ENCODE measurements at places on chromosomes 11 and 22. TPM values are rescaled to one million over a fixed set of nuclear protein-coding genes. Genes with fewer than 3 reads are reported as not detected.

DNA sequence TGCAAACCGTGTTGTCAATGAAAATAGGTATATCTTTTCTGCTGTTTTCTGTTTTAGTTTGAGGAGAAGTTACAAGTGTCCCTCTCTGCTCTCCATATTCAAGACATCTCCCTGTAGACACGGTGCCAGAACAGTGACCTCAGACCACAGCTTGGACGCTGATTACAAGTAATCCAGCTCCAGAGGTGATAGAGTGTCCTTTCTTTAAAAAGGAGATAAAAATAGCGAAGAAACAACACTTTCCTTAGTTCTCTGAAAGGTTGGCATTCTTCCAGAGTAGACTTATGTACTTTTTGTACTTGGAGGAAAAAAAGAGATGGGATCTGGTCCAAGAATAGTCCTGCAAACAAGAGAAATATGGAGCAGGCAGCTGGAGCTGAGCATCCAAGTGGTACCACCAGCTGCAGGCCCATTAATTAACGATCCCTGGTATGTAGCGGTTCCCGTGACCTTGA is 43.0 kb upstream of the WT1 start:
- DNase-seq = no peak

DNA sequence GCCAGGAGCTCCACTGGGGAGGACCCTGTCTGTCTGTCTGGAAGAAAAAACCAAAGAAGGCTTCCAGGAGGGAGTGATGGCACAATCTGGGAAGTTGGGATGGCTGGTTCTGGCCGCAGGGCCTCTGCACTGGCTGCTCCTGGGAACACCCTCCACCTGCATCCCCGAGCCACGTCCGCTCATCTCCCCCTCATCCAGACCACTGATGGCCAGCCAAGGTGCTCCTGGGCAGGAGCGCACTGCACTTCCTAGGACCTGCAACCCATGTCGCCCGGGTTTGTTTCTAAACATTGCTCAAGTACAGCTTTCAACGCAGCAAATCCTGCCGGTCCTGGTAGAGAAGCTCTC is 4.9 kb upstream of the IFITM10 start:
- DNase-seq = no peak

- no peak for DNase-seq
Measured at GRCh38 chr11:117678658-117679406, 118.2 kb downstream of the DSCAML1 start.

GRCh38 chr11:71400216-71400615 is 48.0 kb downstream of the DHCR7 start:
- no peak for DNase-seq

DNA sequence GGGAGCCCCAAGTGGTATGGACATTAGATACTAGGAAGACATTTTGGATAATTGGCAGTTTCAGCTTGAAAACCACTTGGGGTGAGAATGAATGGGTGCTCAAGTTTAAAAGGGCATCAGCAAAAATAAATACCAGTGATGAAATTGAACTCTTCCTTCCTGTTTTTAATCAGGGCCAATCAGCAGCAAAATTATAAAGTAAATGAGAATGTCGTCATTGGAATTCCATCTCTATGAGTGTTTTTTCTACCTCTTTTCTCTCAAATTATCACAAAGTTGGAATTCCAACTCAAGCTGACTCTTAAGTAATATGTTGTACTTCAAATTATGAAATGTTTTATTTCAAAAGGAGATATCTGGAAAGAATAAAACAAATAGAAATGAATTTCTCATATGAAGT is 730.6 kb downstream of the METTL15 start:
- no peak for DNase-seq

DNA sequence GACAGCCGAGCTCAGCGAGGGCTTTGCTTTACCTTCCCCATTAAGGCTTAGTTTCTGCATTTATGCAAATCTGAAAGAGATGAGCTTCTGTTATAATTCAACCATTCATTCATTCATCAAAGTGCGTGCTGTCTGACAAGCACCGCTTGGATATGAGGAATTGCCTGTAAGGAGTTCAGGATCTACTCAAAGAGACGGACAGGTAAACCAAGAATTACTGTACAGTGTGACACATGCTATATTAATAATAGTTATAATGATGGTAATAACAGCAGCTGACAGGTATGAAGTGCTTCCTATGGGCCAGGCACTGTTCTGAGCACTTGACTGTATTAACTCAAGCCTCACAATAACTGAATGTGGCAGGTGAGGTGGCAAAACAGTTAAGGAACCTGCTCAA is 109.9 kb upstream of the TBCEL start:
- no peak for DNase-seq

DNA sequence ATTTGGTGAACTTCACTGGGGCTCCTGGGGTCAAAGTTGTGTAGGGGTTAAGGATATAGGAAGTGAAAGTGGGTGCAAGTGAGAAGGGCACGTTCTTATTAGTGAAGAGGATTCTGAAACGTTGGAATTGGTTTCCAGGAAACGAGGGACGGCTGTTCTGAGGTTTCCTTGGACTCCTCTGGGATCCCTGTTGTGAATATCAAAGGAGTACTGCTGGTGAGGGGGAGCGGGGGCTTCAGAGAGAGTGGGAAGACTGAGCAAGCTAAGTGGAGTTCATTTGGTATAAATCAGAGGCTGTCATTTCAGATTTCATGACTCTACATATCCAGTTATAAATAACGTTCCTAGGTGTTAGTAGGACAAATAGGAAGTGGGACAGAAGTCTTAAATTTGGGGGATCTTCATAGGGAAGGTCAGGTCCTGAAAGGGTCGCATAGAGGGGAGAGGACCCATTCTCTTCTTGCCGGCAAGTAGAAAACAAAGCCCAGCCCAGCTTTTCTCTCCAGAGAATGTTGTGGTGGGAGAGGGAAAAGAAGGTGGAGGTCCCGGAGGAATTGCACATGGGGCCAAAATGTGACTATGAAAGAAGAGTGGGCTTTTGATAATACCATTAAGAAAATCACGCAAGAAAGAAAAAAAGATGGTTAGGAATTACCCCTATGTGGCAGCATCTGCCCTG is 1.1 kb upstream of the NELL1 start:
- DNase-seq = no peak

DNA sequence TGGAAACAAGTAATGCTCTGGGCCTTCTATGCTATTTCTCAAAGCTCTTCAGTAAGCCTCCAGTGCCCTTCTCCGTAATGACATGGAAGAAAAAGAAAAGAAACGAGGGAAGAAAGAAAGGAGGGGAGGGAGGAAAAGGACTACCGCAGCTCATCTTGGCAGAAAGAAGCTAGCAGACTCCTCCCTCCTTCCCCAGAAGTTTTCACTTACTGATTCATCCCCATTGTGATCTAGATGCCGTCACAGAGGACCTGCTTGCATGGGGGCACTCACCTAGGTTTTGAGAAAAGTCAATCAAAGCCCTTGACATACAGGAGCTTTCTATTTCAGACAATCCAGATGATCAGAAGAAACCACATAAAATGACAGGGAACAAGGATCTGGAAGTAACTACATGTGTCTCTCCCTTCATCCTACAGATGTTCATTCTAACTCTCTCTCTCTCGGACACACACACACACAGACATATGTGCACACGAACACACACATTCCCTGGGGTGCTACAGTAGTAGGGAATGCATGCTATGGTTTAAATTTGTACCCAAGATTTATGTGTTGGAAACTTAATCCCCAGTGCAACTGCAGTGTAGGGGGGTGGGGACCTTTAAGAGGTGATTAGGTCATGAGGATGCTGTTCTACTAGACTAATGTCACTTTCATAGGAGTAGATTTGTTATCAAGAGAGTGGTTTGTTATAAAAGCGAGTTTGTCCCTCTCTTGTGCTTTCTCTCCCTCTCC is 37.6 kb upstream of the RCN1 start:
- no peak for DNase-seq

GRCh38 chr11:125402435-125402834 is 93.6 kb downstream of the FEZ1 start:
- DNase-seq = no peak

GRCh38 chr11:97610854-97611253 is 1221.0 kb downstream of the JRKL start:
- no peak for DNase-seq

- no peak for DNase-seq
Measured at GRCh38 chr11:9170450-9170849, 79.1 kb upstream of the SCUBE2 start.

DNA sequence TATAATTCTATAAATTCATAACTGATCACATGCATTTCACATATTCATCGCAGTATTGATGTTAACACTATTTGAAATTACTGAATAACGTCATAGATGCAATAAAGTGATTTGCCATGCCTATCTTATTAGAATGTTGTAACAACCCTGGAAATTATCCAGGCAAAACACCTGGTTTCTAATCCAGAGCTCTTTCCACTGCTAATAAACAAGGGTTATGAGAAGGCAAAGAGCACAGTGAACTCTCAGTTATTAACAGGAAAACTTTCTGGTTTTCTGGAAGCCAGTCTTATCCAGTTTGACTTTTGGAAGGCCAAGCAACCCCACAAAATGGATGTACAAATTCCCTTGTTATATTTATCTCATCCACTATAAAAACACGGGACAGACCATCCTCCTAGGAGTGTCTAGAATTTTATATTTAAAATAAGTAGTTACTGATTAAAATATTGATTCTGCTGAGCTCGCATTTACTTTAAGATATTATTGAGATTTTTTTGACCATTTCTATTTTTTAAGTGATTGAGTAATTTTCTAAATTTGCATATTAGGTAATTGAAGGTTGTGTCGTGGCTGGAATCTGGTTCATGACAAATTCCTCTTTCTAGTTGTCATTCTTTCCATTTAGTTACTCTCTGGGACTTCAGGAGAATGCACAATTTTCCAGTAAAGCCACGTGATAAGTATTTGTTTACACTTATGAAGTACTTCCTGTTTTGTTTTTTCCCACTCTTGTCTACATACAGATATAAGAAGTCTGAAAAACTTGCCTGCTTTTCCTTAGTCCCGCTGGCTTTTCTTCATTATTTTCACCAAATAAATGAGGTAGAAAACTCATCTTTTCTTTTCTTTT is 47.9 kb downstream of the DCUN1D5 start:
- no peak for DNase-seq

- DNase-seq = no peak
Measured at GRCh38 chr11:125379981-125380380, 116.1 kb downstream of the FEZ1 start.

GRCh38 chr11:80155412-80156017 is 714.7 kb upstream of the TENM4 start:
- no peak for DNase-seq

- DNase-seq = no peak
Measured at GRCh38 chr11:26025676-26026075, 306.3 kb upstream of the ANO3 start.

- no peak for DNase-seq
Measured at GRCh38 chr22:18050065-18050464, 25.7 kb upstream of the MICAL3 start.

DNA sequence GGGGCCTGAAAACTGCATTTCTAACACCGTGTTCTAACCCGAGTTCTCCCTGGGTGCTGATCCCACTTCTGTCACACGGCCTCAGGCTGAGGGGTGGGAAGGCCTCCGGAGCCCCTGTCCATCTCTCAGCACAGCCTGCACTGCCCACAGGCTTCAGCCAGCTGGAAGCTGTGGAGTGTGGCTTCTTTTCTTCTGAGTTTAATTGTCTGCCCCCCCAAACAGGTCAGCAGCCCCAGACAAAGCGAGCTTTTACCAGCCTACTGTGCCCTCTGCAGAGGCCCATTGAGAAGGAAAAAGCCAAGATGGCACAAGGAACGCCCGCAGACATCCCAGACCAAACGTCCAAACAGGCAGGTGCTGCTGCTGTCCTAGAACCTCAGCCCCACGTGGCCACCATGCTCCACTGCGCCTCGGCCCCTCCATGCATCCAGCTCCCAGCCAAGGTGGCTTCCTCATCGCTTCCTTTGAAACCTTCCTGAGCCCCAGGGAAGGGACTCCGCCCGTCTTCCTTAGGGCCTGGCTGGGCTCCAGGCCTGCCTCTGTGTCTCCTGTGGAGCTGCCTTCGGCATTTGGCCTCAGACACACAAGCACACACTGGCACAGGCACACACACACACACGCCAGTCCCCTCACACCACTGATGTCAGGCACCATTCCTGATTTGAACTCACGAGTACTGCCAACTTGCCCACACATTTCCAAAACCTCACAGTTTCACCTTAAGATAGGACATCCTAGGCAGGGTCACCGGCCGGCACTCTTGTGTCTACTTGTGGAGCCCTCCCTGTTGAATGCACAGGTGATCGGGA is 1.7 kb downstream of the MOB2 start:
- peak; percentile 57 for DNase-seq

- peak; percentile 69 for DNase-seq
Measured at GRCh38 chr11:45993531-45994001, 71.1 kb downstream of the LARGE2 start.

- no peak for DNase-seq
Measured at GRCh38 chr22:48952256-48953102, 875.2 kb downstream of the BRD1 start.

DNA sequence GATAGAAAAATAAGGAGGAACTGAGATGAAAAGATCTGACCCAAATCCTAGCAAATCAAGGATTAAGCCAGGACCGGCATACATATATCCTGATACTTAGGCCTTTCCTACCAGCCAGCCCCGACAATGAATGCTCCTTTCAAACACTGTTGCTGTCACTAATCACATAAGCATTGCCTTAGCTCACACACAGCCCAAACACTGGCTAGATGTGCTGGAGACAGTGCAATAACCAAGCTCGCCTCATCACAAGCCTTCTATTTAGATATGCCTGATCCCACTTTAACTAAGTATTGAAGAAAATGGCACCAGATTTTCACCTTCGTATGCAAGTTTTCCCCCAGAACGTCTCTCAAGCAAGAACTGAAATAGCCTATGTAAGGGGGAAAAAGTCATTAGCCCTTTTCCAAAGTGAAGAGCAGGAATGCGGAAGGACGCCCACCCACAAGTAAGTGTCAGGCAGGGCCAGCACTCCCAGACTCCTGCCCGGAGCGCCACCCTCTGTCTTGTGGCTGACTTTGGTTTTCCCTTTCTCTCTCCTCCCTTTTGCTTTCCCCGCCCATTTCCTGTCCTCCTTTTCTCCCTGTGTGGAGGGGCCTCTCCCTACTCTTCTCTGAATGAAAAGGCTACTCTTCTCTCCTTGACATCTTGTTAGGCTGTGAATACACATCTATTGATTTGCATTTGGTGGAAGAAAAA is 8.9 kb upstream of the OPCML start:
- DNase-seq = no peak

- DNase-seq = peak; percentile 53
Measured at GRCh38 chr22:17832665-17833064, 58.4 kb upstream of the BID start.

The KCNQ1OT1 gene
- total RNA-seq = 0.35 TPM

The SHANK3 gene
- total RNA-seq = 22.9 TPM

The TEX12 gene
- not detected for total RNA-seq

The RAPSN gene
- total RNA-seq = 6.3 TPM

The CRY2 gene
- total RNA-seq = 90.1 TPM

The PKP3 gene
- total RNA-seq = 0.84 TPM

The CAVIN3 gene
- 31.1 TPM for total RNA-seq

The MMP13 gene
- not detected for total RNA-seq

The NCR3LG1 gene
- total RNA-seq = 0.55 TPM

The GRAP2 gene
- 1.2 TPM for total RNA-seq

The HIC2 gene
- 1.2 TPM for total RNA-seq

The ARHGAP42 gene
- total RNA-seq = 5.7 TPM

The MMP10 gene
- not detected for total RNA-seq

The KCNK7 gene
- 0.94 TPM for total RNA-seq
